ENCODE measurements at places on chromosomes 3 and 15.

DNA sequence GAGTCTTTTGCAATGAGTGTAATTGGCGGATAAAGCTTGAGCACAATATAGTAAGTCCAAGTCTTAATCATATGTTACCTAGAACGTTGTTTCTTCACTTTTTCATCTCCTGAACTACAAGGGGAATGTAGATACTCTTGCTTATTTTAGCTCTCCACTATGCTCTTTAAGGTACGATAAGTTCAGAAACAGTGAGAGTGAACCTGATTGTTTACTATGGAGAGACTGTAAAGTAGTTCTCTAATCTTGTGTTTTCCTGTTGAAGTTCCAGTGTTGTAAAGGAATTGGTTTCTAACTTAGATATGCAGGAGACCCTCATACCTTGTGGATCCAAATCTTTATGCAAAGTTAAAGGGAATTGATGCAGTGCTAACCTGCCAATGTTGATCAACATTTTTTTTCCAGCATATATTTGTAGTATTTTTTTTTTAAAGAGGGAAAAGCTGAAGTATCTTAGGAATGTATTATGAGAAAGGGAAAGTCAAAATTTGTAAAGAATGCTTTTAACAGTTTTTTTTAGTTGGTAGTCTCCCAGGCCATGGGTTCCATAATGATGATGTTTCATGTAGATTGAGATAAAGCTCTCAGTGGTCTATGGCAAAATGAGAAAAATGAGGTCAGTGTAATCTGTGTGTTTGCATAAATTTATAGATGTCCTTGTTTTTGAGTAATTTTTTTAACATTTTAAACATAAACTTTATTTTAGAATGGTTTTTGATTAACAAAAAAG, 14.9 kb downstream of the ATP11B start:
- H3K36me3 ChIP-seq = peaks cover 4% of the 10 kb centered on the region
- no peak for DNase-seq
- H3K4me3 ChIP-seq = no peak overlapping the region
- H3K27me3 ChIP-seq = no peaks in the 10 kb centered on the region
- H3K27ac ChIP-seq = peak overlapping the region; percentile 14

DNA sequence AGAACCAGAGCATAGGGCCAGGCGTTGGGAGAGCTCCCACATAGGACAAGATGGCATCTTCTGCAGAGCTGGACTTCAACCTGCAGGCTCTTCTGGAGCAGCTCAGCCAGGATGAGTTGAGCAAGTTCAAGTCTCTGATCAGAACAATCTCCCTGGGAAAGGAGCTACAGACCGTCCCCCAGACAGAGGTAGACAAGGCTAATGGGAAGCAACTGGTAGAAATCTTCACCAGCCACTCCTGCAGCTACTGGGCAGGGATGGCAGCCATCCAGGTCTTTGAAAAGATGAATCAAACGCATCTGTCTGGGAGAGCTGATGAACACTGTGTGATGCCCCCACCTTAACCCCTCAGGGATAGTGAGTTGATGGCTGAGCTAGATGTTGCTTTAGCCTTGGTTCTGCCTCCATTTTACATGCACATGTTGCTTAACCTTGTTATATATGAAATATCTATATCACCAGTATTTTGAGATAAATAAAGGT, at the start of gene PYDC2:
TSS of gene PYDC2 (plus strand) at position 51 of the 483 bp plus-strand sequence. CDS start at position 51, 0 bp downstream.
- H3K27ac ChIP-seq = no peak within 1 kb of the TSS
- no peak within 1 kb of the TSS for H3K4me3 ChIP-seq
- no peaks in the 10 kb centered on the region for H3K4me1 ChIP-seq
- H3K36me3 ChIP-seq = no peaks in the 10 kb centered on the region
- no peak for DNase-seq
- H3K27me3 ChIP-seq = no peaks in the 10 kb centered on the region

DNA sequence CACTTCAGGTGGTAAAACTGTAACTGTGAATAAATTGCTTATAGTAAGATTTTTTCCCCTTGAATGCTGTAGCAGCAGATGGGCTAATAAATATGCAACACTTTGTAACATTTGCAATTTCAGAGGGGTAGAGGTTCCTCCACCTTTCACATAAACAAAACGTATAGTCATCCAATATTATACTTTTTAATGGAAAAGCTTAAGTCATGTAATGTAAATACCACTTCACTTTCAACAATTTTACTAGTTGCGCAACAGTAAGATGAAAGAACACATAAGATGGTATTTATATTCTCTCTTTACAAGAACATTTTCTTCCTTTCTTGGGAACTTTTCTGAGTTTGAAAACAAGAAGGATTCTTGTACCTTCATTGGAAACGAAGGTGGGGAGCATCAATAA, 56.6 kb upstream of the FAM3D start:
- no peak for DNase-seq
- H3K4me3 ChIP-seq = no peak overlapping the region
- H3K4me1 ChIP-seq = peaks cover 24% of the 10 kb centered on the region
- no peak overlapping the region for H3K27ac ChIP-seq

DNA sequence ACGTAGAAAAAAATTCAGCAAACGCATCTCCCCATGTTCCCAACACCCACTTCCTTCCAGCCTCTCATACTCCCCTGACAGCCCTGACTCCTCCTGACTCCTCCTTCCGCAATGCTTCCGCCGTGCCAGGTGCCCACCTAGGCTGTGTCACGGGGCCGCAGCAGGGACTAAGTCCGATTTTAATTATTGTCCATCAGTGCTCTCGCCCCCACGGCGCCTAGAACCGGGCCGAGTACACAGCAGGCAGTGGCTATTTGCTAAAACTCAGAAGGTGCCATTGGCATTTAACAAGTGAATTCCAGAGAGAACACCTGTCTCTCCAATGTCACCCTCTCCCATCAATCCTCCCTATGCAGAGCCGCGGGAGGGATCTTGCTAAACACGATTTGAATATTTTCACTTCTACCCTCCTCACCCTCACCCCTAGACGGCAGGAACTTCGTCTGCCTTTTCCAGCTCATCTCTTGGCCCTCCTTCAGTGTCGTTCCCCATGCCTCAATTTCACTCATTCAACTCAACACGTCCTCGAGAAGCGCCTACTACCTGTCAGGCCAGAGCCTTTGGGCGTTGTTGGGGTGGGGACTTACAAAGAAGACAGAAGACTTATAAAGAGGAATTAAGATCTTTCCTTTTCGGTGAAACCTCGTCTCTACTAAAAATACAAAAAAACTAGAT, 11.5 kb upstream of the SHF start:
- H3K4me1 ChIP-seq = peaks cover 3% of the 10 kb centered on the region
- no peak overlapping the region for H3K4me3 ChIP-seq
- H3K27ac ChIP-seq = no peak overlapping the region
- no peaks in the 10 kb centered on the region for H3K27me3 ChIP-seq
- DNase-seq = no peak

DNA sequence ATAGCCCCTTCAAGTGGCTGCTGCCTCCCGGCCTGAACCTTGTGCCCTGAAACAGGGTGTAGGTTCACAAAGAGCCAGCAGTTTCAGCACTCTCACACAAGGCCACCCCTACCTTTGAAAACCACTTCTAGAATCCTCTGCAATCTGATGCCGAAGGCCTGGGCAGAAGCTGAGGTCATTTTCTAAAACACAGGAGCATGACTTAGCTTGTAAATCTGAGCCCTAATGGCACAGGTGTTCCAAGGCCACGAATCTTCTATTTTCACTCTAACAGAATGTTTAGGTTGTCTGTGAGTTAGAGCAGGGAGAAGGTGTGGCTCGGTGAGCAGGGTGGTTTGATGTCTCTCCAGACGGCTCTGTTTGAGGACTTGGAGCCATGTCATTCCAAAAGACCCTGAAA, 62.3 kb downstream of the SYNM start:
- H3K27ac ChIP-seq = peak overlapping the region; percentile 49
- H3K4me3 ChIP-seq = no peak overlapping the region
- no peaks in the 10 kb centered on the region for H3K27me3 ChIP-seq
- DNase-seq = no peak

GRCh38 chr3:191296041-191296541, 33.1 kb upstream of the CCDC50 start:
- no peak for DNase-seq
- H3K4me1 ChIP-seq = peaks cover 2% of the 10 kb centered on the region
- H3K27me3 ChIP-seq = no peaks in the 10 kb centered on the region
- H3K36me3 ChIP-seq = no peaks in the 10 kb centered on the region

GRCh38 chr3:119315600-119316312, 21.6 kb downstream of the ARHGAP31 start:
- no peak overlapping the region for H3K4me3 ChIP-seq
- H3K27ac ChIP-seq = no peak overlapping the region
- no peaks in the 10 kb centered on the region for H3K27me3 ChIP-seq

GRCh38 chr3:177607589-177607988, 410.3 kb upstream of the TBL1XR1 start:
- DNase-seq = no peak
- H3K4me3 ChIP-seq = no peak overlapping the region
- peaks cover 59% of the 10 kb centered on the region for H3K4me1 ChIP-seq
- H3K27me3 ChIP-seq = no peaks in the 10 kb centered on the region
- H3K36me3 ChIP-seq = no peaks in the 10 kb centered on the region
- peak overlapping the region; percentile 71 for H3K27ac ChIP-seq

DNA sequence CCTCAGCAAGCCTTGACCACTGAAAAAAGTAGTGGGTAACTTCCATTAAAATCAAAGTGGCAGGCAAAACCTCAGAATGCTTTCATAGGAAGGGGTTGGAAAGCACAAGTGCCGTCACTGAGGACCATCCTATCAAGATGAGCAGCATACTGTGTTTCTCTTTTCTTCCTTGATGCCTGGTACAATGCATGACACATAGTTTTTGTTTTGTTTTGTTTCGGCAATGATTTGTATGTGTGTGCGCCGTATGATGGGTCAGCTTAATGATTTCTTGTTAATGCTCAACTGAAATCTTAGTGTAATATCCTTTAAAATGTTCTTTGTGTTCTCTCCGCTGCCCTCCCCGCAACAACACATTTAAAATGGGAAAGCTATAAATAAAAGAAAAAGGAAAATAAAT, 476.4 kb upstream of the KCNMB2 start:
- H3K4me3 ChIP-seq = no peak overlapping the region
- DNase-seq = no peak
- no peaks in the 10 kb centered on the region for H3K27me3 ChIP-seq
- no peak overlapping the region for H3K27ac ChIP-seq
- no peaks in the 10 kb centered on the region for H3K36me3 ChIP-seq

- H3K27ac ChIP-seq = no peak overlapping the region
- H3K36me3 ChIP-seq = no peaks in the 10 kb centered on the region
- no peak overlapping the region for H3K4me3 ChIP-seq
Measured at GRCh38 chr3:7744850-7745249, 756.8 kb upstream of the LMCD1 start.

- no peaks in the 10 kb centered on the region for H3K4me1 ChIP-seq
- no peak for DNase-seq
- H3K27ac ChIP-seq = no peak overlapping the region
Measured at GRCh38 chr15:77126529-77127326, 55.8 kb upstream of the TSPAN3 start.

GRCh38 chr3:182597621-182598041, 195.7 kb upstream of the ATP11B start:
- H3K27me3 ChIP-seq = peaks cover 9% of the 10 kb centered on the region
- H3K4me3 ChIP-seq = no peak overlapping the region

- H3K27me3 ChIP-seq = peaks cover 9% of the 10 kb centered on the region
- DNase-seq = no peak
- H3K27ac ChIP-seq = no peak overlapping the region
- no peak overlapping the region for H3K4me3 ChIP-seq
Measured at GRCh38 chr15:77869021-77869895, 208.3 kb downstream of the TBC1D2B start.

DNA sequence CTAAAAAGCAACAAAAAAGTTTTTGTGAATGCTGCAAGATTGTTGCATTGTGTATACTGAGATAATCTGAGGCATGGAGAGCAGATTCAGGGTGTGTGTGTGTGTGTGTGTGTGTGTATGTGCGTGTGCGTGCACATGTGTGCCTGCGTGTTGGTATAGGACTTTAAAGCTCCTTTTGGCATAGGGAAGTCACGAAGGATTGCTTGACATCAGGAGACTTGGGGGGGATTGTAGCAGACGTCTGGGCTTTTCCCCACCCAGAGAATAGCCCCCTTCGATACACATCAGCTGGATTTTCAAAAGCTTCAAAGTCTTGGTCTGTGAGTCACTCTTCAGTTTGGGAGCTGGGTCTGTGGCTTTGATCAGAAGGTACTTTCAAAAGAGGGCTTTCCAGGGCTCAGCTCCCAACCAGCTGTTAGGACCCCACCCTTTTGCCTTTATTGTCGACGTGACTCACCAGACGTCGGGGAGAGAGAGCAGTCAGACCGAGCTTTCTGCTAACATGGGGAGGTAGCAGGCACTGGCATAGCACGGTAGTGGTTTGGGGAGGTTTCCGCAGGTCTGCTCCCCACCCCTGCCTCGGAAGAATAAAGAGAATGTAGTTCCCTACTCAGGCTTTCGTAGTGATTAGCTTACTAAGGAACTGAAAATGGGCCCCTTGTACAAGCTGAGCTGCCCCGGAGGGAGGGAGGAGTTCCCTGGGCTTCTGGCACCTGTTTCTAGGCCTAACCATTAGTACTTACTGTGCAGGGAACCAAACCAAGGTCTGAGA, 4.7 kb downstream of the BHLHE40 start:
- DNase-seq = no peak
- no peaks in the 10 kb centered on the region for H3K36me3 ChIP-seq
- no peak overlapping the region for H3K27ac ChIP-seq
- peaks cover 81% of the 10 kb centered on the region for H3K27me3 ChIP-seq

- H3K27ac ChIP-seq = no peak overlapping the region
- H3K36me3 ChIP-seq = peaks cover 40% of the 10 kb centered on the region
- no peak overlapping the region for H3K4me3 ChIP-seq
- no peak for DNase-seq
- H3K27me3 ChIP-seq = no peaks in the 10 kb centered on the region
Measured at GRCh38 chr3:112348943-112349342, 16.0 kb downstream of the CD200 start.

- no peaks in the 10 kb centered on the region for H3K4me1 ChIP-seq
- H3K4me3 ChIP-seq = no peak overlapping the region
- H3K27me3 ChIP-seq = peaks cover 3% of the 10 kb centered on the region
Measured at GRCh38 chr3:53585049-53585448, 90.6 kb downstream of the CACNA1D start.

GRCh38 chr15:45138814-45139765, 9.3 kb downstream of the DUOX1 start:
- H3K4me3 ChIP-seq = no peak overlapping the region
- H3K27ac ChIP-seq = no peak overlapping the region
- peaks cover 1% of the 10 kb centered on the region for H3K36me3 ChIP-seq
- peaks cover 1% of the 10 kb centered on the region for H3K4me1 ChIP-seq
- DNase-seq = no peak

DNA sequence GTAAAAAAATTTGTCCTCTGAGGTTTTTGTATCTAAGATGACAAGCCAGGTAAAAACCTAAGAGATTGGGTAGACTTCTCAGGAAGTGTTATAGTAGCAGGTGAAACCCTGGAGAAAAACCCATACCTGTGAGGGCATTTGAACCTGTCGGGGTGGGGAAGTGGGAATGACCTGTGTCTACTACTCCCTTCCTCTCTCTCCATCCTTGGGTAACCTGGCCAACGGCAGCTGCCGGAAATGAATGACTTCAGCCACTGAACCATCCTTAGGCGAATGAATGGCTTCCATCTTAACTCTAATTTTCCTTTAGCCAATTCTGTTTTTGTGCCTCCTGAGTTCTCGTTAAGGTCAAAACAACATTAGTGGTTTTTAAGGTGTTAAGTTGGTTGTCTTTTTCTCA, 16.8 kb downstream of the GPR15 start:
- H3K27ac ChIP-seq = no peak overlapping the region
- no peaks in the 10 kb centered on the region for H3K27me3 ChIP-seq
- no peaks in the 10 kb centered on the region for H3K36me3 ChIP-seq
- H3K4me3 ChIP-seq = no peak overlapping the region
